Urinary bladder (tissue), 4 donors: ENCODE measurements at places on chromosomes 11 and 22. TPM values are rescaled to one million over a fixed set of nuclear protein-coding genes. Genes with fewer than 3 reads are reported as not detected.

DNA sequence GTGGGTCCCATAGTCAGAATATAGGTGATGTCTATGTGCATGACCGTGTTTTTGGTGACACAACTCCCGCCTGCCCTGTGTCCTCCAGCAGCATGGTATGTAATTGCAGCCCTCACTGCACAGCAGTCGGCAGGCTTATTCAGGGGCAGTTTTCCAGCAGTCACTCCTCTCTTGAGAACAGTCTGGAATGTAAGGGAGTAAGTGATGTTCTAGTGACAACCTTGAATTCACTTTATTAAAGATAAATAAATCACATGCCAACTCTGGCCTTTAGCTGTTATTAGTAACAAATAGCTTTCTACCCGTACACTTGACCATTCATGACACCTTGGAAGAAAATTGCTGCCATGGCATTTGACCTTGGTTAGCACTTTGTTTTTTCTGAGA is 27.9 kb downstream of the ZNRF3 start:
- no peak for DNase-seq

DNA sequence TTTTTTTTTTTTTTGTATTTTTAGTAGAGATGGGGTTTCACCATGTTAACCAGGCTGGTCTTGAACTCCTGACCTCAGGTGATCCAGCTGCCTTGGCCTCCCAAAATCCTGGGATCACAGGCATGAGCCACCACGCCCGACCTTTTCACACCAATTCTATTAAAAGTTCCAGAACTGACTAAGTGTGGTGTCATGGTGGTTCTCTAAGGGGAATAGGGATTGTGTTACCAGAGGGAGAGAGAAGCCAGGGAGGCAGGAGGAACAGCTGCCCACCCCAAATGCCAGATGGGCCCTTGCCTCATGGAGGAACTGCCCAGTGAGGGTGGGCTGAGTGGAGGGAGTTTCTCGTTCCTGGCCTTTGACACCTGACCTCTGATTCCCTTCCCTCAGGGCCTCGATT is 5.9 kb downstream of the RPS6KA4 start:
- no peak for DNase-seq

DNA sequence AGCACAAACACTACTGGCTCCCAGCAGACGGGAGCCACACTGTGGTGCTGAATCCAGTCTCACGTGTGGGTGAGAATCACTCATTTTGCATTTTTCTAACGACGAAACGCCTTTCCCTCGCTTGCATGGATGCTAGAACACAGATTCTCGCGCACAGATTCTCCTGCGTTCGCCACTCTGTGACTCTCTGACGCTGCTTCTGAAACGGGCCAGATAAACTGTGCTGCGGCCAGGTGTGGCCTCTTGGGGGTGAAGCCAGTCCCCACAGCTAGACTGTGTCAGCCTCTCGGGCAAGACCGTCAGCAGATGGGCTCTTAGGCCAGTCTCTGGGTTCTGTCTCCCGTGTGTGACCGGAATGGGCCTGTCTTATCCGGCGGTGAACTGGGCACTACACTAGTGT is 44.6 kb downstream of the TRMU start:
- DNase-seq, result no peak

- no peak for DNase-seq
Measured at GRCh38 chr11:125934473-125934872, 11.4 kb upstream of the VSIG10L2 start.

GRCh38 chr22:30720263-30720837 is 25.7 kb downstream of the OSBP2 start:
- no peak for DNase-seq

DNA sequence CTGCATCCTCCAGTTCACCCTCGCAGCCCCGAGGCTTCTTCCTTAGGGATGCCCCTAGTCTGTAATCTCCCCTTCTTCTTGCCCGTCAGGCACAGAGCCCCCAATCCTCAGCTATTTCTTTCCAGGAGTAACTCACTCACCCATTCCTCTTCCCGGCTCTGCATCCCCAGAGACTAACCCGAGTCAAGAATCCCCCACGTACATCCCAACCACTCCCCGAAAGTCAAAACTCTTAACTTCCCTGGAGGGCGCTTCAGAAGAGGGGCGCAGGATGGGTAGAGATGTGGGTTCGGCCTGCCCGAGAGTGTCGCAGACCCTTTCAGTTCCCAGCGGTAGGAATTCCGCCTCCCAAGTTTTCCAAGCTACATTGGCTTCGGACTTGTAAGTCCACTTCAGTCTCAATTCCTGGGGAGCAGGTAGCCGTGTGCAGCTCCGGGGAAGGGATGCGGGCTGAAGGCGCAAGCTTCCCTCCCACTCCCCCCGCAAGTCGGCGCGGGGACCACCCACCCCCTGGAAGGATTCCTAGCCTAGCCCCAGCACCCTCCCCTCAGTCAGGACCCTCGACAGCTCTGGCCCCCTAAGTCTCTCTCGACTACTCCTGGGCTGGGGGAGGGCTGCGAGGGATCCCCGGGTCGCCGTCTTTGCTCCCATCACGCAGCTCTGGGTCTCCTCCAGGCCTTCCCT is 871 bp downstream of the BDNF start:
- DNase-seq, result no peak

DNA sequence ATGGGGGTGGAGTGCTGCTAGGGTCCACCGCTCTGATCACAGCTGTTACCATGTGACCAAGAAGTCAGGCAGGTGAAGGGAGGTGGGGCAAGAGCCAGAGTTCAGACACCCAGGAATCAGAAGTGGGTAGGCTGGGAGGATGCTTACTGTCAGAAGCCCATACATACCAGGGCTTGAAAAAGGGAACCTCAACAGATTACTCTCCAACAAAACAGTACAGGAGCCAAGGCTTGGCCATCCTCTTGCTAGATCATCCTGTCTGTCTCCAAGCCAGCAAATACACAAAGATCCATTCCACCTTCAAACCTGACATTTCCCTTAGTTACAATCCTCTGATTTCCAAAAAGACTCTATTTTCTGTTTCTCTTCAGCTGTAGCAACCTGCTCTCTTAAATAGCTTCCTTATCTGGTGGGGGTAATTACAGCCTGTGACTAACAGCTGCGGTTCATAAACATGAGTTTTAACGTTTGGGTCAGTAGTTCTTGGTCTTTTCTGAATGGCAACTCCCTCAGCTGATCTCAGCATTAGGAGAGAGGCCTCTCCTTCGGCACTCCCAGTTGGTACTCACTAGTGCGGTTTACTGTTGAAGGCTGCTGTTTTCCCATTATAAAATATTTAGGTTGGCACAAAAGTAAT is 31.1 kb upstream of the WT1 start:
- DNase-seq, result no peak

DNA sequence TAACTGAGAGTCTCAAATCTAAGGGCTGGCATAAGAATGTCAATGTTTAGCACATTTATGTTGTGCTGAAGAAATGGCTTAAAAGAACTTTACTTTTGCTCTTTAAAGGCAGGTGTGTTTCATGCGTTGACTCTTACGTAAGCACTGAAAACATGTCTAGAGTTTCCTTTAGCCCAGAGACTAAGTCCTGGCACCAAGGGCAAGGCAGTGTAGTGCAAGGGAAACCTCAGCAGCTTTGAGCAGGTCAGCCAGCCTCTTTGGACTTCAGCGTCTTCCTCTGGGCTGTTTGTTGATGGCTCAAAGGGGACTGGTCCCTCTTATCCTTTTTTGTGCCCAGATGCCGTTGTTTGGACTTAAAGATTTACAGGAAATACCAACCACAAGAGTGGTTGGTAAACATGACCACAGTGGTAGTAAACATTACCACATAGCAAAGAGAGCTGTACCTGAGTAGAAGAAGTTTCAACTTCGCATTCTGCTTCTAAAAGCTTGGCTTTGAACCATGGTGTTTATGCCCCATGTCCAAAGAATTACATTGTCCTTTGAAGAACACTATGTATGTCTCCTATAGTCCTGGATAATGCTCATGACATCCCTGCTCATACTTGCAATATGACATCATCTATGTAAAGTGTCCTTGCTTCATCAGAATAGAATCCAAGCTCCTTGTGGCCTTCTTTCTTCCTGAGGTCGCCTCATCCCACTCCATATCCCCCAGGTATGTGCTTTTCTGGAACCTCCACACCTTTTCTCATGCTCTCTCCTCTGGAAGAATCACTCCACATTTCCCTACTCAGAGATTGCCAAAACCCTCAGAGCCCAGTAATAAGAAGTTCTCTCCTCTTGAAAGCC is 23.5 kb downstream of the TENM4 start:
- no peak for DNase-seq

GRCh38 chr11:2804189-2804588 is 81.4 kb downstream of the CDKN1C start:
- no peak for DNase-seq

DNA sequence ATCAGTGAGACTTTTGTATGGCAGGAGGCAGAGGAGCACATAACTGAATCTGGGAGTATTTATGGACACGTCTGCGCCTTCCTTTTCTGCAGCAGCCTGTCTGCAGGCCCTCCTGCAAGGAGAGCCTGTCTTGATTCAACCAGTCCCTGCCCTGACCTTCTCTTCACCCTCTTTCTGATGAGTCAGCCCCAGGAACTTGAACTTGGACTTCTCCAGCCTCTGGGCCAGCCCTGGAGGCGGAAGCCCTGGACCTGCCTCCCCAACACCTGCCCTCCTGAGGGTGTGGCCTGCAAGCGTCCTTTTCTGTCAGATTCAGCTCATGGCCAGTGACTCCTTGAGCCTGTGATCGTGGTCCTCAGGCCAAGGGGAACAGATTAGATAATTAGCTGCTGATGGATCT is 20.0 kb downstream of the DAGLA start:
- no peak for DNase-seq

- DNase-seq, result no peak
Measured at GRCh38 chr11:77654770-77655434, 17.3 kb upstream of the CLNS1A start.

DNA sequence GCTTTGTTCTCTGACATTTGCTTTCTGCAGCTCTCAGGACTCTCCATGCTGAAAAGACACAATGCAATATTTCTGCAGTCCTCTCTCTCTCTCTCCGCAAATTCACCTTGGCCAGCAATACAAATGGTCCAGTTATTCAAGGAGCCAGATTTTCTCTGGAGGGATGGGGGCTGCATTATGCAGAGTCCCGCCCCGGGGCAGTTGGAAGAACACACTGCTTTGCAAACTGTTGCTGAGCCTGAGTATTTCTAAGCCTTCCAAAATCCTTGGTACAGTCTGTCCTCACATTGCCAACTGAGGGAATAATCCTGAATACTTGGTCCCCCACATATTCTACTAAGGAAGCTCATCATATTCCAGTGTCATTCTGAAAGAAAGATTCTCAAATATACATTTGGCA is 94.3 kb upstream of the ZC3H12C start:
- DNase-seq, result no peak

DNA sequence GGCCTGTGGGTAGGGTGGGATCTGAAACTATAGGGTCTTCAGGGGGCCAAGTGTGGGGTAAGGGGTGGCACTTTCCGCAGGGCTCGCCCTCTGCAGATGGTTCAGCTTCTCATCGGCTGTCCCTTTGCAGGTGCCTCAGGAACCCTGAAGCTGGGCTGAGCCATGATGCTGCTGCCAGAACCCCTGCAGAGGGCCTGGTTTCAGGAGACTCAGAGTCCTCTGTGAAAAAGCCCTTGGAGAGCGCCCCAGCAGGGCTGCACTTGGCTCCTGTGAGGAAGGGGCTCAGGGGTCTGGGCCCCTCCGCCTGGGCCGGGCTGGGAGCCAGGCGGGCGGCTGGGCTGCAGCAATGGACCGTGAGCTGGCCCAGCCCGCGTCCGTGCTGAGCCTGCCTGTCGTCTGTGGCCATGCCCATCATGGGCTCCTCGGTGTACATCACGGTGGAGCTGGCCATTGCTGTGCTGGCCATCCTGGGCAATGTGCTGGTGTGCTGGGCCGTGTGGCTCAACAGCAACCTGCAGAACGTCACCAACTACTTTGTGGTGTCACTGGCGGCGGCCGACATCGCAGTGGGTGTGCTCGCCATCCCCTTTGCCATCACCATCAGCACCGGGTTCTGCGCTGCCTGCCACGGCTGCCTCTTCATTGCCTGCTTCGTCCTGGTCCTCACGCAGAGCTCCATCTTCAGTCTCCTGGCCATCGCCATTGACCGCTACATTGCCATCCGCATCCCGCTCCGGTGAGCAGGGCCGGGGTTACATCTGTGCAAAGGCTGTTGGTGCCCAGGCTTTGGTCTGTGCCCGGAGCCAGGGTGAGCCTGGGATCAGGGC is 5.8 kb downstream of the ADORA2A start:
- no peak for DNase-seq

DNA sequence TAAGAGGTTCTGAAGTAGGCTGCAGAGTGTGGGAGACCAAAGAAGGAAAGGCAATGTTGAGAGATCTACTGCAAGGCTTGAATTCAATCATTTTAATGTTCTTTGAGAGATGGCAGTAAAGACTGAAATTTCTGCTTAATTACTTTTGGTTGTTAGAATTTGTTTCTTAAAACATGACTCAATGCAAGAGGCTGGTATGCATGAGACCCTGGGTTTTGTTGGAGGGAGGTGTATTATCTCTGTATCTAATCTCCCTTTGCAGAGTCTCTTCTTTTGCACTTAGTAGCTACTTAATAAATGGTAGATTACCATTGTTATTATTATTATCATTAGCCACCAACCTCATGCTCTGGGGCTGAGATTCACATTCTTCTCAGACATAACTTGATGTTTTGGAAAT is 87.4 kb upstream of the DRD2 start:
- no peak for DNase-seq

DNA sequence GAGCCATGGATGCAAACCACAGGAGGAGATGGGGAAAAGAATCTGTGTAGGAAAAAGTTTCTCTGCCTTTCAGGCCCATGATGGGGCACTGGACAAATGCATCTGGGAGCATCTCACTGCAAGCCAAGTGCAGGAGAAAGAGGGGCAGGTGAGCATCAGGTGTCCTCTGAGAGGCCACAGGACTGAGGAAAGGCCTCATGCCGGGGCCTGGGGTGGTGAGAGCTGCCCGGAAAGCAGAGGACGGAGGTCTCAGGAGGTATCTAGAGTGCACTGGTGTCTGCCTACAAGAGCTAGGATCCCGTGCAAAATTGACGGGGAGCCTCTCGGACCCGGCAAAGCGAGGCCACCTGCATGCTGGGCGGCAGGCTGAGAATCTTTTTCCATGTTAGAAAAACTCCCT is 73.9 kb downstream of the CTTN start:
- no peak for DNase-seq

DNA sequence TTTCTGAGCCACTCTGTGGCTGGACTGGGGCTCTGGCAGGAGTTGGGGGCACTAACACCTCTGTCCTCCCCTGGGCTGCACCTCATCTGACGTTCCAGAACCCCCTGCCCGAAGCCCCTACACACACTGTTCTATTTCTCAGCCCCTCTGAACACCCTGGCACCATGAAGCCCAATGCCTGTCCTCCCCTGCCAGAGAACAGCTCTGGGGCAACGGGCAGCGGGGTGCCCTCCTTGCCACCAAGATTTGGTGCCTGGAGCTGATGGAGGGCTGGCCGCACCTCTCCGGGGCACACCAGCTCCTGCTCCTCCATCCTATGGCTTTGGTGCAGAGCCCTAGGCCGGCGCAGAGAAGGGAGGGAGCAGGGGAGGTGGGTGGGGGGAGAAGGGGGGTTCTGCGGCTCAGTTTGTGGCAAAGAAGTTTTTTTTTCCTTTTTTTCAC is 16.3 kb downstream of the DUSP8 start:
- no peak for DNase-seq

GRCh38 chr22:30857791-30858190 is 110.8 kb downstream of the MORC2 start:
- DNase-seq, result no peak

The CCDC73 gene
- total RNA-seq, result 0.05 TPM

The MIOX gene
- total RNA-seq, result not detected

The P2RX3 gene
- total RNA-seq, result 1.5 TPM

The MYOD1 gene
- total RNA-seq, result 1.1 TPM

The EMID1 gene
- 9.4 TPM for total RNA-seq

The SHANK3 gene
- total RNA-seq, result 8.1 TPM

The B3GAT1 gene
- total RNA-seq, result 0.32 TPM

The RNF26 gene
- 4.7 TPM for total RNA-seq

The DEPDC7 gene
- 10.5 TPM for total RNA-seq
